Neural progenitor cell (in vitro differentiated cells): ENCODE measurements at places on chromosomes 13 and 19. TPM values are rescaled to one million over a fixed set of nuclear protein-coding genes. Genes with fewer than 3 reads are reported as not detected.

DNA sequence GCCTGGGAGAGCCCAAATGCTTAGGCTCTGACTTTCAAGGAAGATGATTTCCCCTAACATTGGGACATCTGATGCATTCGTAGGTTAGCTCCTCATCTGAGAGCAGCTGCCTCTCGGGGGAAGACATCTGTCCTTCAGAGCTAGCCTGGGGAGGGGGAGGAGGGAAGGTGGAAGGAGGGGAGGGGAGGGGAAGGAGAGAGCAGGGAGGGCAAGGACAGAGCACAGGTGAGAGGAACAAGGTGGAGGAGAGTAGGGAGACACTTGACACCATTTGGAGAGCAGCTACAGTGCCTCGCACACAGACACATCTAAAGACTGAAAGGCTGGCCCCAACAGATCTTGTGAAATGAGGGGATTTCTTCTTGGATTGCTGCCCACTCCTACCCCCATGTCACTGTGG is 103.8 kb downstream of the ZDHHC20 start:
- DNase-seq = no peak
- no peaks in the 10 kb centered on the region for H3K27me3 ChIP-seq
- no peaks in the 10 kb centered on the region for H3K36me3 ChIP-seq
- no peaks in the 10 kb centered on the region for H3K4me1 ChIP-seq
- H3K27ac ChIP-seq = no peak overlapping the region

DNA sequence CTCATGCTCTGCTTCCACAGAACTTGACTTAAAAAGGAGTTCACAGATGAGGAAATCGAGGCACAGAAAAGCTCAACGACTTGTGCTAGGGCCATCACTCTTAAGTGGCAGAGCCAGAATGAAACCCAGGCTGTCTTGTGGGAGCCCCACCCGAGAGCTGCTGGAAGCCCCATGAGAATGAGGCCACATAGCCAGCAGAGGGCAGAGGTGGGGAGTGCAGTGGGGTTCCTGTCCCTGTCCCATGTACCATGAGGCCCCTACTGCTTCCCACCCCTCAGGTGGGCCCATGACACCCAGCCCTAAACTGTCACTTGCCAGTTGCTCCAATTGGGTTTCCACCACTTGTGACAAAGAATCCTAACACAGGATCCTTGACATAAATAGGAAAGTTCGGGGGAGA is 175.9 kb downstream of the IRS2 start:
- H3K4me1 ChIP-seq = no peaks in the 10 kb centered on the region
- no peaks in the 10 kb centered on the region for H3K27me3 ChIP-seq
- no peak overlapping the region for H3K27ac ChIP-seq
- DNase-seq = peak; percentile 50
- H3K36me3 ChIP-seq = no peaks in the 10 kb centered on the region

GRCh38 chr13:79593641-79594275 is 112.8 kb downstream of the NDFIP2 start:
- no peak overlapping the region for H3K4me3 ChIP-seq
- no peaks in the 10 kb centered on the region for H3K27me3 ChIP-seq
- no peak overlapping the region for H3K27ac ChIP-seq
- DNase-seq = no peak

DNA sequence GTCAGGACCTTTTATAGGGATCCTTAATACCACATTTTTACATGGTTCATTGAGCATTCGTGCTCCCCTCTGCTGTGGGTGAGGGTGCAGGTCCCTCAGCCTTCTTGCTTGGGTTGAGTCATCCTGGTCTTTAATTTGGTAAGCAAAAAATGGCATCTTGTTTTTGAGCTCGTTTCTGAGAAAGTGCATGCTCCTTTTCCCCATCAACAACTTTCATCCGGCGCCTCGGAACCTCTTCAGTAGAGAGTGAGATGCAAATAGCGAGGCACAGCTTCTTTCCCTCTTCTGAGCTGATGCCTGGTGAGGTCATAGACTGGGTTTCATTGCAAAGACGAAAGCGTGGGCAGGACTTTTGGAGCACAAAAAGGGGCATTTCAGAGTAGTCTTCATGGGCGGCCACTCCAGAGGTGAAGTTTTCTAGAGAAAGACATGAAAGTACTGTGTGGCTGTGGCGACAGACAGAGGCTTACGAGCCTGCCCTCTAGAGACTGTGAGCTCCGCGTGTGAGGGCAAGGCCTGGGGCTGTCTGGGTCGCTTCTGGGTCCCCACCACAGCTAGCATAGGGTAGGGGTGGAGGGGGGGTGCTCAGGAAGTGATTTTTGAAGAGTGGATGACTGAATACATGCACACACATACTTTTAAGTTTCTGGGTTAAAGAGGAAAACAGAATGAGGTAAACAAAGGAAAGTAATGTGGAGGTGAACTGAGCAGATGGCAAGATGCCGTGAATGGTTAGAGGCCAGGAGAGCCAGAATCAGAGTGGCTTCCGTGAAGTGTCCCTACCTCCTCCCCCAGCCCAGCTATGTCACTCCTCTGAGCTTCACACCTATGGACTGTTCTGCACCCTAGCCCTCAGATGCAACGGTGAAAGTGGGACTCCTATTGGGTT is 44.3 kb downstream of the BBC3 start:
- no peak for DNase-seq
- H3K36me3 ChIP-seq = no peaks in the 10 kb centered on the region
- H3K4me1 ChIP-seq = no peaks in the 10 kb centered on the region
- no peaks in the 10 kb centered on the region for H3K27me3 ChIP-seq
- no peak overlapping the region for H3K4me3 ChIP-seq

- no peak for DNase-seq
- no peak overlapping the region for H3K27ac ChIP-seq
- H3K4me3 ChIP-seq = no peak overlapping the region
- H3K27me3 ChIP-seq = peaks cover 7% of the 10 kb centered on the region
- H3K4me1 ChIP-seq = peaks cover 9% of the 10 kb centered on the region
Observed at GRCh38 chr13:67183151-67183550, 47.0 kb downstream of the PCDH9 start.

- H3K4me3 ChIP-seq = no peak overlapping the region
- no peaks in the 10 kb centered on the region for H3K36me3 ChIP-seq
- no peak overlapping the region for H3K27ac ChIP-seq
- DNase-seq = peak; percentile 26
- H3K4me1 ChIP-seq = no peaks in the 10 kb centered on the region
Observed at GRCh38 chr19:2003874-2004273, 11.6 kb downstream of the BTBD2 start.

DNA sequence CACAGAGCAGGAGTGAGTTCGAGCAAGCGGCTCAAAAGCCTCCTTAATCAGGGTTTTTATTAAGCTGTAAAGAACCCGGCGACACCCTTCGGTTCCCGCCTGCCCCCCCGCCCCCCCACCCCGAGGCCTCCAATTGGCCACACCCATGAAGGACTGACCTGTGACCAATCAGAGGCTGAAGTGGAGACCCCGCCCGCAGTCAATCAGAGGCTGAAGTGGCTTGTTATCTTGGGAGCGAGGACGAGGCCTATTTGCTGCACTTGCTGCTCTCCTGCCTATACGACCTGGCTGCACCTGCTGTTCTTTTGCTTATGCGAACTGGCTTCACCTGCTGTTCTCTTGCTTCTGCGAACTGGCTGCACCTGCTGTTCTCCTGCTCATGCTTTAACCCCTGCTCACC is 844.9 kb downstream of the OLFM4 start:
- H3K36me3 ChIP-seq = no peaks in the 10 kb centered on the region
- DNase-seq = no peak
- H3K4me1 ChIP-seq = no peaks in the 10 kb centered on the region
- H3K4me3 ChIP-seq = no peak overlapping the region
- no peaks in the 10 kb centered on the region for H3K27me3 ChIP-seq
- H3K27ac ChIP-seq = no peak overlapping the region

DNA sequence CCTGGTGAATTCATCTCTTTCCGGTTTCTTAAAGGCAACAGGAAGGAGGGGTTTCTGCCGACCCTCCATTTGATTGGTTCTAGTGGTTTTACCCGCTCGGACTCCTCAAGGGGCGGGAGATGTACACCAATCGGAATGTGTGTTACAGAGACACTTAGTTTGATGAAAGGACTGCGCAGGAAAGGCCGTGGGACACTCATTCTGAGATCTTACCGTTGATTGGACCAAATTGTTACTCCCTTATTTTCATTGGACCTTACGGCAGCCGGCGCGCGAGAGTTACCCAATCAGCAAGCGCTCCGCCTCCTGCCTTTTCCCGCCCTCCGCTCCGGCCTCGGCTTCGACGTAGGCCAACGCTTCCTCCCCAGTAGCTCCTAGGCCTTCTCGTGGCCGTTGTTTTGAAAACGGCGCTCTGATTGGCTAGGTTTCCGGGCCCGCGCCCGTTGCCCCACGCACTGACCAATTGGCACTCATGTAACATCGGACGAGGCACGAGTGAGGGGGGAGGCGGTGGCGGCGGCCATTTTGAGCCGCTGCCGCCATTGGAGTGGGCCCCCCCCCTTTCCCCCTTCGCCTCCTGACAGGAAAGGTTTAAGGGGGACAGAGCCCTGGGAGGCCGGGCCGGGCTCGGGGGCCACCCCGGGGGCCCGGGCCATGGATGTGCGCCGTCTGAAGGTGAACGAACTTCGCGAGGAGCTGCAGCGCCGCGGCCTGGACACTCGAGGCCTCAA is at the start of gene HNRNPUL1:
TSS of gene HNRNPUL1 (plus strand) at position 523 of the 731 bp plus-strand sequence. CDS start at position 655, 132 bp downstream.
- no peaks in the 10 kb centered on the region for H3K27me3 ChIP-seq
- H3K4me3 ChIP-seq = peak within 1 kb of the TSS; percentile 95
- H3K4me1 ChIP-seq = peaks cover 16% of the 10 kb centered on the region
- peak; percentile 99 for DNase-seq
- peak within 1 kb of the TSS; percentile 96 for H3K27ac ChIP-seq

DNA sequence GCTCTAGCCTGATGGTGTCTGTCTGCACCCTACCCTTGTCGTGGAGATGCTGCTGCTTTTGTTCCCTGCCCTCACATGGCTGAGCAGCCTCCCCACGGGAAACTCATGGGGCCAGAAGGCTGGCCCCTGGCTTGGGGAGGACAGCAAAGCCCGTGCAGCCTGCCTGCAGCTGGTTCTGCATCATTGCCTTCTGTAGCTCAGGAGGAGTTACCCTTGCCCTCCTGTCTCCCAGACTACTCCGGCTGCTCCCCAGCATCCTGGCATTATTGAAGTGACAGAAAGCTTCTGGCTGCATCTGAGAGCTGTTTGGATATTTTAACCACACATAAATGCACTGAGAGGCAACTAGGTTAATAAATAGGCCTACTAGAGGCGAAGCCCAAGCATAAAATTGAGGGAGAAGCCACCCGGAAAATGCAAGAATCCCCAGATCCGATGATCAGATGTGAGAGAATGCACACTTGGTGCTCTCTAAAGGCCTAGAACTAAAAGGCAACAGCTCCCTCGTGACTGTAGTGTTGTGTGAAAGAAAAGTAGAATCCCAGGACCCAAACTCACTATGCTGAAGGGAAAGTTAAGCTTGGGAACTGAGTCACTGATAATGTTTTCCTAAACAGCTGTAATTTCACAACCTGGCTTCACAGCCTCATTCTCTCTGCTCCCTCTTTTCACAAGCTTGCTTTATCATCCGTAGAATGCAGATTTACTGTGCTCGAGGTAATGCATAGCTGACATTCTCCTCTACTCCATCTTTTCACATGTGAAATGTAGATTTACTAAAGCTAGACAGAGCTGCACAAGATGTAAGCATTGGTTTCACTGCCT is 110.8 kb downstream of the TNFRSF19 start:
- no peaks in the 10 kb centered on the region for H3K36me3 ChIP-seq
- no peak overlapping the region for H3K4me3 ChIP-seq
- no peaks in the 10 kb centered on the region for H3K27me3 ChIP-seq
- DNase-seq = no peak

DNA sequence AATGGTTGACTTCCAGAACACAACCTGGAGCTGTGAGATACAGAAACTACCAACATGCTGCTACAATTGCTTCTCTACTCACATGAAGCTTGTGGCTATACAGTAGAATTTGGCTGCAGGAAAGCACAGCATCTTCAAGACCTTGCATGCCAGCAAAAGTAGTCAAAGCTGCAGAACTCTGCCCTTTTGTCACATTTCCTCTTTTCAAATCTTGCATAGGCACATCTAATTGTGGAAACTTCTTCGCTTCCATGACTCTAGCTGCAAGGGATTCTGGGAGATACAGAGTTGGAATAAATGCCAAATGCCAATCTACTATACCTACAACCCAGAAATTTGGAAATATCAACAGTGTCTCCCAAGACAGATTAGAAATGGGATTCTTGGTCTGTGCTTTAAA is 462.2 kb downstream of the FOXO1 start:
- no peak for DNase-seq
- no peaks in the 10 kb centered on the region for H3K27me3 ChIP-seq
- no peak overlapping the region for H3K27ac ChIP-seq

PRR19 gene
- total RNA-seq = 1.0 TPM in 2 replicates

CEACAM3 gene
- total RNA-seq = not detected in 2 replicates

OSCAR gene
- 2.4 TPM in 1 of 2 replicates, not detected in the other for total RNA-seq

IL17D gene
- 1.4 and 2.6 TPM in 2 replicates for total RNA-seq

ADAMTS10 gene
- total RNA-seq = 5.8 and 7.9 TPM in 2 replicates

VWA8 gene
- 12.4 and 12.6 TPM in 2 replicates for total RNA-seq
